ENCODE measurements at places on chromosomes 7 and 10. TPM values are rescaled to one million over a fixed set of nuclear protein-coding genes. Genes with fewer than 3 reads are reported as not detected.

DNA sequence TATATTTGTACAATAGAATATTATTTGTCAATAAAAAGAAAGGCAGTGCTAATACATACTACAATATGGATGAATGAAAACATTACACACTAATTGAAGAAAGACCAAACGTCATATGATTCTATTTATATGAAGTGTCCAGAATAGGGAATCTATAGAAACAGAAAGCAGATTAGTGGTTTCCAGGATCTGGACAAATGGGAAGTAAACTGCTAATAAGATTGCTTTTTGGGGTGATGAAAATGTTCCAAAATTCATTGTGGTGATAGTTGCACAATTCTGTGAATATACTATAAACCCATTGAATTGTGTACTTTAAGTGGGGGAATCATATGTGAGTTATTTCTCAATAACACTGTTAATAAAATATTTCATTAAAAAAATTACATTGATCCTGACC, 78.2 kb upstream of the IFRD1 start:
- DNase-seq = no peak

GRCh38 chr10:66941491-66941890, 15.7 kb downstream of the LRRTM3 start:
- no peak for DNase-seq

DNA sequence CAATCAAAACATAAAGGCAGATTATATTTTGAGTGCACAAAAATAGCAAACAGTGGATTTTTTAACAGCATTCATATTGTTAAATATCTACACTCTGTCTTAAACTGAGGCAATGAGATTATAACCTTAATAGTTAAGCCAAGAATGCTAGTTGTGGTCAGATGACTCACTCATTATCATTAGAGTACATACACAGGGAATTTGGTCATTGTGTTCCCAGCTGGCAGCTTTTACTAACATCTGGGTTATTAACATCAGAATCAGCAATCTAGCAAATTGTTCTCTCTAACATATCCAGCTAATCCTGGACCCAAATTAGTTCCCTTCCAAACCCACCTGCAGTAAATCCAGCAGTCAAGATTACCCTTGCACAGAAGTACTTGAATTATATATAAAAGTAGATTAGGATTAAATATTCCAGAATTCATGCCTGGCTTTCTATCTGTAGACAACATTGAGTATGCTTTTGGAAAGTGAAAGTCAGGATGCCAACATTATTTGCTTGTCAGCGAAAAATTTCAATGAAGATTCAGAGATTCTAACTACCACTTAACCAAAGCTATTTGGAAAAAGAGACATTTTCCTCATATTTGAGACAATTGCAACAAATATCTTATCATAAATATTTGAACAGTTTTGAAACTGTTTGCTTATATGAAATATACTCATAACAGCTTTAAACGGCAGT, 1035.6 kb upstream of the PHF14 start:
- no peak for DNase-seq

DNA sequence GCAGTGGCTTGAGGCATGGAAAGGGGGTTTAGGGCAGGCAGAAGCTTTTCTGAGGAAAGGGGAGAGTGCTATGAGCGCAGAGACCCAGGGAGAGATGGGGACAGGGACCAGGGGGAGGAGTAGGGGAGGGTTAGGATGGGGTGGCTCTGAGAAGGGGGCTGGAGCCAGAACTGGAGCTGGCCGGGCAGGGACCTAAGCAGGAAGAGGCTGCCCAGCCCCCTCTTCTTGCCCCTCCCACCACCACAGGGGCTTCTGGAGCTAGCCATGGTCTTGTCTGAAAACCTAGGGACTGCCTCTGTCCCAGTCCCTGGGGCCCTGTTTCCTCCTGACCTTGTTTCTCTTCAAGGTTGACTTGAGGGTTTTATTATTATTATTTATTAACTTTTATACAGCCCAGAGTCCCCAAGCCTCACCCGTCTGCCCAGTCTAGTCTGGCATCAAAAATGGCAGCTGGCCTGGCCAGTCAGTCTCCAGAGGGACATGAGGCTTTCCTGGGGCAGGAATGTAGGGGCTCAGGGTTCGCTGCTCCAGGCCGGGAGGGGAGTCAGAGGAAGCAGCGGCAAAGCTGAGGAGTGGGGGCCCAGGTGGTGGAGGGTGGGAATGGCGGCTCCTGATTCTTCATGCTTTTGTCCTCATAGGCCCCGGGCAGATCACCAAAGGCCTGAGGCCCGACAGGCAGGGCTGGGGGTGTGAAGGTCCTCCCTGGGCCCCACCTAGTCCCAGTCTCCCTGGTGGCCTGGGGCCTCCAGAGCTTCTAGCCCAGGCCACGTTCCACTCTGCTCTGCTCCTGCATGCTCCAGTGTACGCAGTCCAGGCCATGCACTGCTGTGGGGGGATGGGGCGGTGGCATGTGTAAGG, 5.7 kb downstream of the TRIM8 start:
- DNase-seq = no peak

The DNAH11 gene
- polyA plus RNA-seq = not detected
